Activated CD4-positive, alpha-beta memory T cell treated with anti-CD3 and anti-CD28 coated beads, Interleukin-2, amount 10 ng/mL, durations not matched to agents 7 days and 5 days (primary cell): ENCODE measurements at places on chromosomes 2 and 18. TPM values are rescaled to one million over a fixed set of nuclear protein-coding genes. Genes with fewer than 3 reads are reported as not detected.

FBXO41 gene
- 13.3 TPM for total RNA-seq

HOXD1 gene
- total RNA-seq: not detected

SEPTIN10 gene
- 3.8 TPM for total RNA-seq

CFAP65 gene
- total RNA-seq: not detected

VWA3B gene
- not detected for total RNA-seq

MC5R gene
- not detected for total RNA-seq

GAD1 gene
- 1.5 TPM for total RNA-seq

DNA sequence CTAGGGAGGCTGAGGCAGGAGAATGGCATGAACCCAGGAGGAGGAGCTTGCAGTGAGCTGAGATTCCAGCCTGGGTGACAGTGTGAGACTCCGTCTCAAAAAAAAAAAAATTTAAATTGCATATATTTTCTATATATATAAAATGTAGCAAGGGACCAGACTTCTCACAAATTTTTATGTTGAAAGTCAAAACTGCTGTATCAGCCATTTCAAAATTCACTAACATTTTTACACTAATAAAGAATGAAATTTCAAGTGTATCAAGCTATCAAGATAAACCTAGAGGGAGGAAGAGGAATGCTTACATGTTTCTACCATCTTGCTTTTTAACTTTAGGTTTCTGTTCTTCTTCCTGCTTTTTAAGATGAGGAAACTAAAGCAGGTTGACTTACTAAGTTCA lies 464.0 kb downstream of the KCNJ3 start:
- H3K36me3 ChIP-seq: no peaks in the 10 kb centered on the region
- no peak overlapping the region for H3K4me3 ChIP-seq
- H3K27me3 ChIP-seq: no peaks in the 10 kb centered on the region
- no peak for DNase-seq
- H3K4me1 ChIP-seq: no peaks in the 10 kb centered on the region

DNA sequence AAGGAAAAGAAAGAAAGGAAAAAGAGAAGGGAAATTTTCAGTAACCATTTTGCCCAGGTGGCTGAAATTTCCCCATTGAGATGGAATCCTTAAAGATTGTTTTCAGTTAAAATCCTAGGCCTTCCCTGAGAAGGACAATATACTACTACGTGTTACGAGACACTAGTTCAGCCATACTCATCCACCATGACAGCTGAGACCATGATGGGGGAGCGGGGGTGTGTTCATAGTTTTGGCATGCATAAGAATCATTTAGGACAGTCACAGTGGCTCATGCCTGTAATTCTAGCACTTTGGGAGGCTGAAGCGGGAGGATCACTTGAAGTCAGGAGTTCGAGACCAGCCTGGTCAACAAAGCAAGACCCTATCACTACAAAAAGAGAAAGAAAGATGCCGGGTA lies 28.0 kb downstream of the PLA2R1 start:
- no peaks in the 10 kb centered on the region for H3K36me3 ChIP-seq
- H3K4me3 ChIP-seq: no peak overlapping the region
- no peaks in the 10 kb centered on the region for H3K4me1 ChIP-seq

DNA sequence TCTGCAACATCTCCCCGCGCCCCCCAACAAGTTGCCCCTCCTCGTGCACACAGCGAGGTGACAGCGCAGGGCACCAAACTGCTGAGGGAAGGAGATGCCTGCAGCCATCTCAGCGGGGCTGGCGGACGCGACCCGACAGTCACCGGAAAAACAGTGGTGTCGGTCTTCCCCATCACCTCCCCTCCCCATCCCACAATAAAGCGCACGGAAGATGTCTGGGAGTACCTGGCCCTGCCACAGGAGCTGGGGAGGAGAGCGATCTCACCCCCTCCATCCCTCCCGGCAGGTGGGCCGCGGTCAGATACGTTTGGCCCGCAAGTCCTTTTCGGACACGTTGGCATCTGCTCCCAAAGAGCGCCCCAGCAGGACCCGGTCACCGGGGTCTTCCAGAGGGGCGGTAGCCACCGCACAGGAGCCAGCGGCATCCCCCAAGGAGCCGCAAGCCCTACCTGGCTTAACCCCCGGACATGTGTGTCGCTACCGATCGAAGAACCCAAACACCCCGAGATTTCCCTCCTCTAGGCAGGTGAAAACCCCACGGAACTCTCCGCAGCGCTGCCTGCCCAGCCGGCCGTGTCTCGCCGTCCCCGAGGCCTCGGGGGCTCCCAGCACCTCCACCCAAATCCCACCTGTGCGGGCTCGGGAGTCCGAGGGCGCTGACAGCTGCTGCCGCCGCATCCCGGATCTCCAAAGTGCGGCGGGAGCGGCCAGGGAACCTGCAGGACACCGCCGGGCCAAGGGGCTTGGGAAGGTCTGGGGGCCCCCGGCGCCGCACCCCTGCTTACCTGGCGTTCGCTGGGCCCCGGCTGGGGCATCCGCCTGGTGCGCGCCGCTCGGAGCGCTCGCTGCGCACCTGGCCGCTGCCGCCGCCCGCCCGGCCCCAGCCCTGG lies 657 bp downstream of the ATP8B1 start:
- peaks cover 10% of the 10 kb centered on the region for H3K4me1 ChIP-seq
- peak overlapping the region; percentile 47 for H3K4me3 ChIP-seq
- no peak overlapping the region for H3K27ac ChIP-seq
- no peak for DNase-seq

DNA sequence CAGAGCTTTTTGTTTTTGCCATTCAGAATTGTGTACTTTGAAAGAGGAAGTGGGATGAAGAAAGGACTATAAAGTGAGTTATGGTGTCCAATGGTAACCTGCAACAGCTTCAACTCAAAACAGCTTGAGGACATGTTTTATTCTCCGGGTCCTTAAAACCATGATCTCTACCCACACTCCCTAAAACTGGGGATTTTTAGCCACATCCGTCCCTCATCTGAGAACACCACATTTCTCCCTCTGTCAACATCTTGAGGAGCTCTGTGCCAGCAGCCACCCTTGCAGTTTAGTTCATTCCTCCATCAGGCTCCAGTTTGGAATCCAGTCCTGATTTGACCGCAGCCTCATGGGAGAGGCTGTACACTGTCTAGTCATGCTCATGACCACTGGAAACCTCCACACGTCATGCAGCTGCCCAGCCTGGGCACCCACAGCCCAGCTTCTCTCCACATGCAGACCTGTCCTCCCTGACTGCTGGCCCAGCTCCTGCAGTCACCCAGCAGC lies 62.6 kb downstream of the C18orf63 start:
- no peaks in the 10 kb centered on the region for H3K36me3 ChIP-seq
- peaks cover 5% of the 10 kb centered on the region for H3K27me3 ChIP-seq
- H3K4me3 ChIP-seq: no peak overlapping the region
- DNase-seq: peak; percentile 26
- H3K4me1 ChIP-seq: peaks cover 26% of the 10 kb centered on the region
- peak overlapping the region; percentile 48 for H3K27ac ChIP-seq

DNA sequence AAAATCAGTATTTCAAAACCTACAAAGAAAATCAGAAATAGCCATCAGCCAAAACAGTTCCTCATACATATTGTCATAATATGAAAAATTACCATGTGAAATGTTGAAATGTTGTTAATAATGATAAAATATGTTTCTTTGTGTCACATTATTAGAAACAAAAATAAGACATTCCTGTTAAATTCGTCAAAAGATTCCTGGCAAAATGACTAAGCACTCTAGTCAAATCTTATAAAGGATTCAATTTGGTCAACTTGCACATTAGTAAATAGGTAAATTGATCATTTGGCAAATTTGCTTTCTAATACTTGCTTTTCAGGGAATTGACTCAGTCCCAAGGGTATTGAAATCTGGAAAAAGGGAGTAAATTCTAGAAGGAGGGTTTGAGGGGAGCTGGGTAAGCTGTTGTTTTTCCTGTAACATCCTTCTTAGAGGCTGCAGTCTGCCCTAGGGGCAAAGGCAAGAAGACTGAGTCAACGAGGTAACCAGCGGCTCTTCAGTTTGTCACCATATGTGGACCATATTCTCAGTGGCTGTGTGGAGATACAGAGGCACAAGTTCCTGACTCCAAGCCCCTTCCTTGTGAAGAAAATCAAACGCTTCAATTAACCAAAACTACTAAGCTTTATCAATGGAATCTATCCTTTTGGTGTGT lies 482.3 kb downstream of the TNS1 start:
- H3K36me3 ChIP-seq: no peaks in the 10 kb centered on the region
- no peaks in the 10 kb centered on the region for H3K27me3 ChIP-seq
- no peaks in the 10 kb centered on the region for H3K4me1 ChIP-seq
- DNase-seq: no peak
- H3K4me3 ChIP-seq: no peak overlapping the region

DNA sequence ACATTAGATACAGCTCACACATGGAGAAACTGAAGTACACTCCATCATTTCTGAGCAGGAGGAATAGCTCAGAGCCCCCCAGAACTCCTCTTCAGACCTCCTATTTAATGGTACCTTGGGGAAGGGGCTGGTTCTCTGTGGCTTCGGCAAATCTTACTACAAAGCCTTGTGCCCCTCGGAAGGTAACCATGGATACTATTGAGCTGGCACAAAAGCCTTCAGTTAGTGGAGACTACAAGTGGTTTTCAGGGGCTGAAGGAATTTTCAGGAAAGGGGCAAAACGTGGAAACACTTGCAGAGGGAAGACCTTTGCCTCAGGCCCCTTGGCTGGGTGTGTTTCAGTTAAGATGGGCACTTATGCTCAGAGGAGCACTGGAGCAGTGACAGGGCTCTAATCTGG lies 1.1 kb upstream of the FAM237A start:
- H3K4me1 ChIP-seq: no peaks in the 10 kb centered on the region
- no peak overlapping the region for H3K27ac ChIP-seq
- H3K36me3 ChIP-seq: no peaks in the 10 kb centered on the region
- no peak for DNase-seq

DNA sequence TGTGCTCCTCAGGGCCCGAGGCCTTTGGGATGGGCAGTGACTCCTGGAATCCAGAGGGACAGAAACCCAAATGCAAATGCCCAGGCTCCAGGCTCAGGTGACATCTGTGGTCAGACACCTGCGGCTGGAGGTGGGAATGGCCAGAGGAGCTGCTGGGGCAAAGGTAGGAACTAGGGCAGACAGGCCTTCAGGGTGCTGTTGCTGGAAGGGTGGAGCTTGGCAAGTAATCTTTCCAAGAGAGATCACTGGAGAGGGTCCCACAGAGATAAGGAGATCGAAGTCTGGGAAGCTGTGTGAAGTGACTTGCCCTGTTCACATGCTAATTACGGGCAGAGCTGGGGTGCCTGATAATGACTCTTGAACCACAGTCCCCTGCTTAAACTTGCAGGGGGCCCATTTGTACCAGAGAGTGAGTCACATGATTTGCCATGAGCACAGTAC lies 82.4 kb downstream of the ACAA2 start:
- no peaks in the 10 kb centered on the region for H3K36me3 ChIP-seq
- DNase-seq: no peak
- H3K4me1 ChIP-seq: no peaks in the 10 kb centered on the region

DNA sequence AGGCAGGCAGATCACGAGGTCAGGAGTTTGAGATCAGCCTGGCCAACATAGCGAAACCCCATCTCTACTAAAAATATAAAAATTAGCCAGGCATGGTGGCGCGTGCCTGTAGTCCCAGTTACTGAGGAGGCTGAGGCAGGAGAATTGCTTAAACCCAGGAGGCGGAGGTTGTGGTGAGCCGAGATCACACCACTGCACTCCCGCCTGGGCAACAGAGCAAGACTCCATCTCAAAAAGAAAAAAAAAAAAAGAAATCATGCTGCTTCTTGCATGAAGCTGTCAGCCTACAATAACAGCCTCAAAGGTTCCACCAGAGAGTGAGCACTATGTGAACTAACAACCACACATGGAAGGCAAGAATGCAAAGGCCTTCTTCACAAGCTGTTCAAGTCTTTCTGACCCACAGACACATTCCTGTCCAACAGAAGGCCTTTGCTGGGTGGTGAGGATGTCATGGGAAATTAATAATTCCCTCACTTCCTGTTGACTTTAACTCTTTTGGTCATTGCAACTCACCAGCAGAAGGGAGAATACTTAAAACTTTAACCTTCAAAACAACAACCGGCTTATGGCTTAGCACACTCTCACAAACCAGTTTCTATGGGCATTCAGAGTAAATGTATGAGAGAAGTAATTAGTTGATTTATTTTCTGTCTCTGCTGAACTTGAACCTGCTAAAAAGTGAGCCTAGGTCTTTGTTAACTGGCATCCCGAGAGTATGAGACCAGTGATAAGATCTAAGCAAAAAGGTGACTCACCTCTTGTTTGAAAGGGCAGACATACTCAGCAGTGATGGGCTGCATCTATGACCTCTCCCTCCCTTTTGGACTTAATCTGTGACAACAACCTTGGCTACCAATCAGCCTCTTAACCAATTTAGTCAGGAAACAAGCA lies 11.8 kb downstream of the PLEKHM3 start:
- peaks cover 24% of the 10 kb centered on the region for H3K4me1 ChIP-seq
- no peak overlapping the region for H3K4me3 ChIP-seq
- no peak overlapping the region for H3K27ac ChIP-seq
- peaks cover 3% of the 10 kb centered on the region for H3K36me3 ChIP-seq

- peaks cover 8% of the 10 kb centered on the region for H3K36me3 ChIP-seq
- H3K4me1 ChIP-seq: peaks cover 28% of the 10 kb centered on the region
- no peak for DNase-seq
- H3K27me3 ChIP-seq: no peaks in the 10 kb centered on the region
These were observed 115.5 kb downstream of the NFATC1 start for GRCh38 chr18:79511271-79511670.

GRCh38 chr18:47174545-47175116 lies 1.5 kb downstream of the IER3IP1 start:
- H3K27ac ChIP-seq: no peak overlapping the region
- H3K4me3 ChIP-seq: no peak overlapping the region
- H3K27me3 ChIP-seq: peaks cover 6% of the 10 kb centered on the region
- H3K4me1 ChIP-seq: peaks cover 2% of the 10 kb centered on the region
- DNase-seq: no peak

DNA sequence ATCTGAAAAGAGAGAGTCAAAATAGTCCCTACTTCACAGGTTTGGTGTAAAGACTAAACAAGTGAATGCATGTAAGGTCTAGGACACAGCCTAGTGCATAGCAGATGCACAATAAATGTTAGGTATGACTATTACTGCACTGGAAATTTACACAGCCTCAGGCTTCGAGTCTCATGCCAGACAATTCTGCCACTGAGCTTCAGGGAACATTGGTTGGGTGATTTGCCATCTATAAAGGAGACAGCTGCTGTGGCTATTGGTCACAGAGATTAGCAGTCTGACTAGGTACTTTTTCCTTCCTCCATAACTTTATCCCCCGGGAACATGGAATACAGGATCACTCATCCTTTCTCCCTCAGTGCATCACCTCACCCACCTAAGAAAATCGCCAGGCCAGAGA lies 89.2 kb downstream of the FAM124B start:
- no peak for DNase-seq
- peaks cover 2% of the 10 kb centered on the region for H3K4me1 ChIP-seq
- H3K27me3 ChIP-seq: peaks cover 25% of the 10 kb centered on the region
- H3K4me3 ChIP-seq: no peak overlapping the region
- no peaks in the 10 kb centered on the region for H3K36me3 ChIP-seq

DNA sequence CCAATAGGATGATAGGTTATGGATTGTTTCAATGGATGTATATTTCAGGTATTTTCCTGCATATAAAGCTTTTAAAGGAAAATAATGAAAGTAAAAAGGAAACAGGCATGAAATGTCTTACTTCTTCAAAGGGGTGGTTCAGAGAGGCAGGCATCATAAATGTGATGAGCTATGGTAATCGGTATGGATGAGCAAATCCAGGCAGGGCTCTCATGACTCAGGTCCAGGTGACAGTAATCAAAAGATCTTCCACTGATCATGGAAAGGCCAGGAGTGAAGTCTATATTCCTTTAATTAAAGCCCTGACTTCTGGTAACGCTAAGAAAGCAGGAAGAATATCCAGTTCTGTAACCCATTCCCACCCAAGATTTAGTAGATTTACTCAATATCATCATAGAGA lies 48.7 kb upstream of the RGPD4 start:
- DNase-seq: no peak
- H3K4me1 ChIP-seq: no peaks in the 10 kb centered on the region
- no peak overlapping the region for H3K27ac ChIP-seq
- no peaks in the 10 kb centered on the region for H3K27me3 ChIP-seq
- no peak overlapping the region for H3K4me3 ChIP-seq
